ENCODE measurements at places on chromosomes 4 and X.

DNA sequence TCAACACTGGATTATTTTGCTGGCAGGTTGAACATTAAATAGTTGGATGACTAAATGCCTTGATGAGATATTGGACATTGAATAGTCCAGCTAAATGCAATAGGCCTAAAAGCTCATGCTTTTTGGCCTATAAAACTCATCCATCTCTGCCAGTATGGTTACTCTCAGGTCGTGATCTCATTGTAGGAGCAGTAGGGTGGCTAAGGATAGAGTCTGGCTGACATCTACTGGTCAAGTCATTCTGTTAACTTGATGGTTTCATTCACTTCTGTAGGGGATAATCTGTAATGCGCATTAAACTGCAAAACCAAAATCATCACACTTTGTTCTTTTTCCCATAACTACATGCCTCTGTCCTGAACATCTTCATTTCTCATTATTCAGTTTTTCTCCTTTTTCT lies 227.0 kb downstream of the DKK2 start:
- DNase-seq, result peak; percentile 3

- DNase-seq, result no peak
Measured at GRCh38 chrX:51435101-51435500, 61.3 kb downstream of the NUDT11 start.

DNA sequence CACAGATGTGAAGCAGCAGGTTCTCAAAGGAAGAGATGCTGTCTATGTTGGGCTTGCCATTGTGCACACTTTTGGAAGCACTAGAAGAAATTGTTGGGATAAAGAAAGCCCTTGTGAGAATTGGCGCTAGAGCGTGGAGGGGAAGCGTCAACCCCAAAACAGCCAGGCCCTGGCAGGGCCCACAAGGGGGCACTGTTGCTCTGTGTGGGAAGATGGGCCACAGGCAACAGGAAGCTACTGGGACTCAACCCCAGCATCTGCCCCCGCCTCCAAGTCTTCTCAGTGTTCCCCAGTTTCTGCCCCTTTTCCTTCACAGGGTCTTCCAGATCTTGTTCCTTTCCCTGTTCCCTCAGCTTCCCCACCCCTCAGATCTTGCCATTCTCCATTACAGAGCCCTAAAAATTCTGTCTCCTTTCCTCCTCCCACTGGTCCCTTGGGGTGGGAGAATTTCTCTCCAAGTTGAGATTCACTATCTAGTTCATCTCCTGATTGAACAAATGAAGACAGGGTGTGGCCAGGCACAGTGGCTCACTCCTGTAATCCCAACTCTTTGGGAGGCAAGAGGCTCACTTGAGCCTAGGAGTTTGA lies 85.5 kb downstream of the STARD8 start:
- peak; percentile 82 for DNase-seq

DNA sequence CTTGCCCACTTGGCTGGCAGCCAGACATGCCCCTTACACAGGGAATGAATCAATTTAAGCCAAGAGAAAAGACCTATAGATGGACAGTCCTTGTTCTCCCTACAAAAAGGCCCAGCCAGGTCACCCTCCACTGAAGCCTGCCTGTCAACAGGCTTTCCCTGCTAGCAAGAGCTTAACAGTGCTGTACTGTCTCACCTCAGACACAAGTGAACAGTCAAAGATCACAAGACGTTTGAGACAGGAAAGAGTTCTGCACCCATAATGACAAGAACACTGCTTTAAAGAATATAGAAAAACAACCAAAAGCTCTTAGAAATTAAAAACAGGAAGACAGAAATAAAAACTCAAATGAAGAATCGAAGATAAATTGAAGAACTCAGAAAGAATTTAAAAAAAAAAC lies 4.6 kb downstream of the RNF175 start:
- no peak for DNase-seq

GRCh38 chr4:95204267-95204844 lies 344.4 kb downstream of the UNC5C start:
- DNase-seq, result no peak

DNA sequence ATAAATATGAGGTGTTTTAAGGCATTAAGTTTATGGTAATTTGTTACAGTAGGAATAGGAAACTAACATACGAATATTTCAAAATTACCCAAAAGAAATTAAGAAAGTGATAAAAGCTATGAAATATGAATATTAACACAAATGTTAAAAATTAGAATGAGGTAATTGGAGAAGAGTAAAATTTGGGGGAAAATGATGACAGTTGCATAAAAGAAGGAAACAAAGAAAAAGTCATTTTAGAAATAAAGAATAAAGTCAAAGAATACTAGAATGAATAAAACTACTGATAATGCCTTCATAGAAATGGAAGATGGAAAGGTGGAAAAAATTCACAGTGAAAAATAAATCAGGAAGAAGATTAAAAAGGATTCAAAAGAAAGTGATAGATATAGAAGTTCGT lies 522.9 kb upstream of the NR3C2 start:
- no peak for DNase-seq

DNA sequence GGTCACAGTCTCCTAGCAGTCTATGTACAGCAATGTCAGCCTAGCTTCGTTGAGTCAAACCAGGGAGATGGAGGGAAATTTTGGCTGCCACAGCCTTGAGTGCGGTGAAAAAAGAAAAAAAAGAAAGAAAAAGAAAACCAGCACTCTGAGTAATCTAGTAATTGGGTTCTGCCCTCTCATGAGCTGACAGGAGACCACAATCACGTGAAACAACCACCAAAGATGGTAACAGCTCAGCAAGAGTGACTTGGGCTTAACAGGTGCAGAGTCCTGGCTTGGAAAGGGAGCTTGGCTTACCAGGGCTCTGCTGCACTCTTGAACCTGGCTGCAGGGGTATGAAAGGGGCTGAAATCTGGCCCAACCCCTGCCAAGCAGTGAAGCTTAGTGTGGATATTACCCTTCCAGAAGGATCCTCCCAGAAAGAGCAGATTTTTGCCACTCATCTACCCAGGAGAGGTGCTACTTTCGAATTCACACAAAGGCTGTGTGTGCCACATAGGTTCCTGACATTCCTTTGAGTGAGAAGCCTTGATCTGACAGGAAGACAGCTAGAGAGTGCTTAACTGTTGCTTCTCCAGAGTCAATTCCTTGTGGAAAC lies 350.3 kb downstream of the PTTG2 start:
- peak; percentile 95 for DNase-seq

DNA sequence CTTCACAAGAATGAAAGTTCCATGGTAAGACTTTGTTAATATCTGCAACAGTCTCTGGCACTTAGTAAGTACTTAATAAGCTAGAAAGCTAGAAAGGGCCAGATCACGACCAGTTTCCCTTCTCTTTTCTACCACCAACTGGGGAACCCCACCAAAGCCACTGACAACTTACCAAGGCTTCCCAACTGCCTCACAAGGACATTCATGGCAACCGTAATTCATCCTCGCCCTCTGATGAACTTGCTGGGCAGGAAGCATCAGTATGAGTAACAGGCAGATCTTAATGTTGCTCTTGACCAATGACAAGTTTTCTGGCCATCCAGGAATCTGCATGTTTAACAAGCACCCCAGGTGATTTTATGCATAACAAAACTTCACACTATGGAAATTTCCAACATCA lies 23.2 kb upstream of the ZCCHC13 start:
- DNase-seq, result no peak

GRCh38 chr4:123524958-123525628 lies 128.5 kb downstream of the SPRY1 start:
- DNase-seq, result no peak

- peak; percentile 23 for DNase-seq
Measured at GRCh38 chrX:29555465-29556091, 659.8 kb upstream of the MAGEB2 start.

DNA sequence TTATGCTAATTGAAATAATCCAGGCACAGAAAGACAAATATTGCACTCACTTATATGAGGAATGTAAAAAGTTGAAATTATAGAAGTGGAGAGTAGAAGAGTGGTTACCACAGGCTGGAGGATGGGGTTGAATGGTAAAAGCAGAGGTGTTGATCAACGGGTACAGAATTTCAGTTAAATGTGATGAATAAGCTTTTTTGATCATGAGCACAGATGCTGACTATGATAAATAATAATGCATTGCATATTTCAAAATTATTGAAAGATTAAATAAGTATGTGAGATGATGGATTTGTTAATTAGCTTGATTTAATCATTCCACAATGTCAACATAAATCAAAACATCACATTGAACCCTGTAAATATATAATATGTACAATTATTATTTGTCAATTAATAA lies 213.1 kb downstream of the DCAF12L2 start:
- DNase-seq, result no peak

GRCh38 chr4:59565836-59566235 lies 1634.3 kb upstream of the ADGRL3 start:
- DNase-seq, result no peak

- DNase-seq, result peak; percentile 58
Measured at GRCh38 chr4:158253350-158253980, 43.2 kb downstream of the TMEM144 start.

DNA sequence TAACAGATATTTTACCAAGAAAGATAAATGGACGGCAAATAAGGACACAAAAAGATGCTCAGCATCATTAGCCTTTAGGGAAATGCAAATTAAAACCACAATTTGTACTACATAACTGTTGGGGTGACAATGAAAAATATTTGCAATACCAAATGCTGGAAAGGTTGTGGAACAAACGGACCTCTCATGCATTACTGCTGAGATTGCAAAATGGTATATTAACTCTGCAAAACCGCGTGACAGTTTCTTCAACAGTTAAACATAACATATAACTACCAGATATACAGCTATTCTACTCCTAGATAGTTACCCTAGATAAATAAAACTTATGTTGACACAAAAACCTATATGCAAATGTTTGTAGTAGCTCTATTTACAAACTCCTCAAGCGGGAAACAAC lies 6.3 kb upstream of the OTC start:
- DNase-seq, result no peak

DNA sequence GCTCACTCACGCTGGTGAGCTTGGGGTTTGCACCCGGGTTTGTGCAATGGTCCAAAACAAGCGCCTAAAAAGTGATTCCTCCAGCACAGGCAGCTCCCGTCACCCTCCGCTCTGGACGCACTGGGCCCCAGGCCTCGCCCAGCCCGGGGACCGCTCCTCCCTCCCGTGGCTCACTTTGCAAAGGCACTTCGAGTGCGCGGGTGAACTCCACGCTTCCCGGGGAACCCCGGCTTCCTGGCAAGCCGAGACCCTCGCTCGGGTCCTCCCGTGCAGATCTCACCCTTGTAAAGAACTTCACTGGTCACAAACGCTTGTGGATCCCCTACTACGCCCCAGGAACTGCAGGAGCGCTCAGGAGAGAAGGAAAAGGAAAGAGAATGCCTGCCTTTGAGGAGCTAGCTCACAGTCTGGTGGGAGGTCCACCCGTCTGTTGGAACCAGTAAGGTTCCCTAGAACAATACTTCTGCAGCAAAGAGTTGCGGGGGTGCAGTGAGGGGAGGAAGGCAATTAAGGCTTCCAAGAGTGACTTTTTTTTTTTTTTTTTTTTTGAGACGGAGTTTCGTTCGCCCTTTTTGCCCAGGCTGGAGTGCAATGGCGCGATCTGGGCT lies at the start of gene CTPS2:
CTPS2 (minus strand) TSS at position 122 of the 608 bp plus-strand sequence. CDS start 9,767 bp downstream, outside the sequence.
- DNase-seq, result peak; percentile 64

GRCh38 chr4:169604131-169604900 lies 8.1 kb downstream of the NEK1 start:
- peak; percentile 58 for DNase-seq

DNA sequence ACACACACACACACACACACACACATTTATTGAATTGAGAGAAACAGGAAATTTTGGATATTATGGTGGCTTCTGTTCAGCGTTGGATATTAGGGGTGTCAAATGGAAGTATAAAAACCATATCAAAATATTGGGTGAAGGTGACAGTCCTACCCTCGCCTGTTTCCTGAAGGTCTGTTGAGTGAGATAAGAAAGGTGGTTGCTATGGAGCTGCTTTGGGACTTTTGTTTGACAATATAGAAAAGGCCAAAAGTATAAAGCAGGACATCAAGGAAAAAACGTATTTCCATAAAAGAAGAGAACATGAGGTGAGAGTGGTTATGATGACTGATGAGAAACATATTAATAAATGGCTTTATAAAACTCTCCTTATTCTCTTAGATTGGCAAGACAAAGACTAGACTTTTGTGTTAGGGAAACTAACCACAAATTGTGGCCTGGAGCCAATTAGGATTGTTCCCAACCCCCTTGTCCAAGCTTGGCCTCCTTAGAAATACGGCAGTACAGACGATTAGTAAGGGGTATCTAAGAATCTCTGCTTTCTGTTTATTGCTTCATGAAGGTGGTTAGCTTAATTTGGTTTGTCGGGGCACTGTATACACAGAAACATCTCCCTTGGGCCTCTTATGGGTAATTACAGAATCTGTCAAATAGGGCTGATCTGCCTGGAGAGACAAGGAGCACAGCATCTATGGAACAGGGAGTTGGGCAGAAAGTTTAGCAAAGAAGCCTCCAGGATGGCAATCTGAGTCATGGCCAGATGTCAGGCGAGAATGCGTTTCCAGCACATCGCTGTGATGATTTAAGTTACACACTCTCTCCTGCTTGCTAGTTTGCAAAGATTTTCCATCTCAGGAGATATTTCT lies 198.0 kb downstream of the CBR4 start:
- DNase-seq, result no peak

GRCh38 chr4:6556263-6556662 lies 18.7 kb upstream of the MAN2B2 start:
- no peak for DNase-seq

- no peak for DNase-seq
Measured at GRCh38 chrX:17376431-17377077, 1.6 kb downstream of the NHS start.

DNA sequence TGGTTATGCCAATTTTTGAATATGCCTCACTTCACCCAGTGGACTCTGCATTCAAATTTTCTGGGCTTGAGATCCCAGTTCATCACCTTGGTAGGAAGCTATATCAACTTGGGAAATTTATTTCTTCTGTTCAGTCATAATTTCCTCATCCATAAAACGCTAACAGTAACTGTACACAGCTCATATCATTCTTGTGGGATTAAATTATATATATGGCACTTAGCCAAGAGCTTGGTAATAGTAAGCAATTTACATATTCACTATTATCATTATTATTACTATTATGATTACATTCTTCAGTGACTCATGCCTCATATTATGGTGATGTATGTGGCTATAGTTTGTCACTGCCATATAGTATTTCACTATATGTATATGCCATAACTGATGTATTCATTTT lies 177.6 kb downstream of the CPE start:
- DNase-seq, result no peak

- DNase-seq, result no peak
Measured at GRCh38 chr4:176409627-176410026, 89.9 kb downstream of the SPCS3 start.

DNA sequence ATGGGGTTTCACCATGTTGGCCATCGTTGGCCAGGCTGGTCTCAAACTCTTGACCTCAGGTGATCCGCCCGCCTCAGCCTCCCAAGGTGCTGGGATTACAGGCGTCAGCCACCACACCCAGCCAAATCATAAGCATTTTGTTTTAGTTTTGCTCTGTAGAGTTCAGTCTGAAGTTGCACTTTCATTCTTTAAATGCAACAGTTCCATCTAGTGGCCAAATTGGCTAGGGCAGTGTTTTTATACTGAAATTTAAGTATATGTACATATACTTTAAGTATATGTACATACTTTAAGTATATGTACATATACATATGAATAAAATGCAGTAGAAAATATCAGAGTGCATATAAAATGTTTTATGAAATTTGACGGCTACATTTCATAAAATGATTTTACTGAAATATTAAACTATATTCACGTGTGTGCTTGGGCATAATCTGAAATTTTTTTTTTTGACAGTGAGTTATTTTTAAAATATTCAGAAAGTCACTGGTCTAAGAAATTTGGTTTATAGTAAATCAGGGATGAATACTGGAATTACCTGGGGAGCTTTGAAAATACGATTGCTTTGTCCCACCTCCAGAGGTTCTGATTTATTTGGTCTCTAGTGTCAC lies 145.5 kb downstream of the NWD2 start:
- peak; percentile 61 for DNase-seq

GRCh38 chr4:9962611-9963314 lies 58.5 kb downstream of the SLC2A9 start:
- DNase-seq, result no peak
